ENCODE measurements at places on chromosomes 13 and 19.

- no peak for DNase-seq
These were observed 202.4 kb downstream of the KCTD12 start for GRCh38 chr13:76683854-76684253.

DNA sequence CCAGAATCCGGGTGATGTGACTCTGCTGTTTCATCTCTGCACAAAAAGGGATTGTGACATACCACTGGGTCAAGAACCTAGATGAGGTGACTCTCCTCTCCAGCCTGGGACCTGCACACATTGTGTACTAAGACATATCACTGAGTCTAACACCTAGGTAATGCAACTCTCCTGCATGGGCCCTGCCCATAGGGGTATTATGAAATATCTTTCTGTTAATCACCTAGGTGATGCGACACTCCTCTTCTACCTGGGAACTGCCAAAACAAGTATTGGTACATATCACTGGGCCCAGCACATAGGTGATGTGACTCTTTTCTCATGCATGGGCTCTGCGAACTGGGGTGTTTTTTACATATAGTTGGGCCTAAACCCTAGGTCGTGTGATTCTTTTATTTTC, 35.5 kb upstream of the ZNF254 start:
- DNase-seq, result no peak

GRCh38 chr13:77239312-77239711, 87.6 kb downstream of the MYCBP2 start:
- no peak for DNase-seq

DNA sequence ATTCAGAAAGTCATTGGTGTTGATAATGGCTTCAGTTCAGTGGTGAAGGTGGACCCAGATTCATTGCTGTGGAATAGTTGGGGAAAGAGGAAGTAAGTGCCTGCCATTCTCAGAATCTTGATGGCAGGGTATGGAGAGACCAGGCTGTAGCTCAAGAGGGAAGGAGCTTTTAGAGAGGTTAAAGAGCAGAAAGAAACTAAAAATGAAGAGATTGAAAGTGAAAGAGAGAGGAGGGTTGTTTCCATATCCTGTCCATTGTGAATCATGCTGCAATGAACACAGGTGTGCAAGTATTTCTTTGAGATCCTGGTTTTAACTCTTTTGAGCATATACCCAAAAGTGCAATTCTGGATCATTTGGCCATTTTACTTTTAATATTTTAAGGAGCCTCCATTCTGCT, 12.5 kb downstream of the GJB6 start:
- DNase-seq, result no peak

GRCh38 chr13:98416408-98416807, 160.5 kb downstream of the STK24 start:
- DNase-seq, result no peak

DNA sequence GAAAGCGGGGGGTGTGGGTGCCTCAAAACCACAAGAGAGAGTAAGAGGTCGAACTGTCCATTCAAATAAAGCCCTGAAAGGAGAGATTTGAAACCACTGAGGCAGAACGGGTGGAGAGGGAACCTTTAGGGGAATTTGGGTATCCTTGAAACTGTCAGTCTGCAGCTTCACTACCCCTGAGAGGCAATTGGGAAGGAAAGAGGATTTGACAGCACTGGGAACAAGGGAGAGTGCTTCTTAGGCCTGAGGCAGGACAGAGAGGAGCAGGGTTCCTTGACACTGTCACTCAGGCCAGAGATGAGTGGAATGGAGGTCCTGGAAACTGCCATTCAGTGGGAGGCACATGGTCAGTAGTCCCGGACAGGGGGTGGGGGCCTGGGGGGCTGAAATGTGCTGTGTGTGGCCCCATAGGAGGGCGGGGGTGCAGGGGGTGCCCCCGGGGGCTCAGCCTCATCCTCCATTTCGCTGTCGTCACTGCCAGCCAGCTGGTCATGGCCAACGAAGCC, 5.0 kb downstream of the GFY start:
- DNase-seq, result no peak

- DNase-seq, result no peak
These were observed 33.9 kb downstream of the NUFIP1 start for GRCh38 chr13:44955406-44955805.

DNA sequence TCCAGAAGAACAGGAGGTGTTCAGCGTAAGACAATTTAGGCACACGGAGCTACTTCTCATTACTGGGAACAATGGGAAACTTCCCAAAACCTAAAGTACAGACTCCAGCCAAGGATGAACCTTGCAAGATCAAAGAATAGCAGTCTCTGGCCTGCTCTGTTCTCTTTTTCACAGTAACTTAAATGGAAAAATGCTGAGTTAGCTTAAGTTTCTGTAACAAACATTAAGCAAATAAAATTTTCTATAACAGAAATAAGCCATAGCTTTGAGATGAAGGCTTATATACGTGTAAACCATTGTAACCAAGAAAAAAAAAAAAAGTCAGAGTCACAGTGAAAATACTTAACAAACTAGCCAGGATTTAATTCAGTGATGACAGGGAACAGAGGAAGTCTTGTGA, 18.2 kb upstream of the ZNF460 start:
- DNase-seq, result no peak

DNA sequence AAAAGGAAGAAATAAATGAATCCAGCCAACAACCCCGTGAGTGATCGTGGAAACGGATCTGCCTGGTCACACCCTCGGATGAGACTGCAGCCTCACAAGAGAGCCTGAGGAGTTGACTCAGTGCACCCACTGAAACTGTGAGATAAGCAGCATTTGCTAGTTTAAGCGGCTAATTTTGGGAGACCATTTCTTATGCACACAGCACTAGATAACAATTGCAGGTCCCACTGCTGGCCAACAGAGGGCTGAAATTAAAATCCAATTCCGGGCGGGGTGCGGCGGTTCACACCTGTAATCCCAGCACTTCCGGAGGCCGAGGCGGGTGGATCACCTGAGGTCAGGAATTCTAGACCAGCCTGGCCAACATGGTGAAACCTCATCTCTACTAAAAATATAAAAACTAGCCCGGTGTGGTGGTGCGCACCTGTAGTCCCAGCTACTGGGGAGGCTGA, 3.6 kb downstream of the UQCR11 start:
- DNase-seq, result no peak

Measured in anterior cingulate cortex (tissue), 58 donors.